ENCODE measurements at places on chromosomes 7 and 10. TPM values are rescaled to one million over a fixed set of nuclear protein-coding genes. Genes with fewer than 3 reads are reported as not detected.

VAX1 gene
- not detected for total RNA-seq

DNA sequence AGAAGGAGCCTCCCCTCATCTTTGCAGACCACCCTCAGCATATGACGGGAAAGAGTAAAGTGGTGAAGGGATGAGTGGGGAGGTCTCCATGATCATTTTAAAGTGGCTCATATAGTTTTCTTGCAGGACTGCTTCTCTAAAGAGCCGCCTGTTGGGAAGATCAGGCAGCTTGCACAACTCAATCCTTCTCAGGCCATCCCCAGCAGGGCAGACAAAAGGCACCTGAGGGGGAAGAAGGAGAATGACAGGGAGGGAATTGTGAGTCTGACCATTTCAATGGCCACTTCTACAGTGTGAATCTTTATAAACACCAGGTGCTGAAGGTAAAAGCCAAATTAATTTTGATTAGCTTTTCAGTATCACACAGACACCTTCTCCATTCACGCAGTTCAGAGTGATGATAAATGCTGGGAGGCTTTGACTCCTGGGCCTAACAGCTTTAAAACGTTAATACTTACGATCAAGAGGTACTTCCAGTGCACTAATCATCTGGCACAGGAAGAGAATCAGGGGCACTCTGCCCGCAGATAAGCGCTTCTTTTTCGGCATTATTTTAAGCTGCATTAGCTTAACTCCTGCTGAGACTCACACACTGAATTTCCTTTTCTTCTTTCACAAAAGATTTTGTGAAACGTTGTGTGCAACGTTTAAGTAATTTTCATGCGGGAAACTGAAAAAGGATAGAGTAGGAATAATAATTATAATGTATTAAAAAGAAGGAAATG lies 109.5 kb upstream of the LAMB4 start:
- DNase-seq = no peak

DNA sequence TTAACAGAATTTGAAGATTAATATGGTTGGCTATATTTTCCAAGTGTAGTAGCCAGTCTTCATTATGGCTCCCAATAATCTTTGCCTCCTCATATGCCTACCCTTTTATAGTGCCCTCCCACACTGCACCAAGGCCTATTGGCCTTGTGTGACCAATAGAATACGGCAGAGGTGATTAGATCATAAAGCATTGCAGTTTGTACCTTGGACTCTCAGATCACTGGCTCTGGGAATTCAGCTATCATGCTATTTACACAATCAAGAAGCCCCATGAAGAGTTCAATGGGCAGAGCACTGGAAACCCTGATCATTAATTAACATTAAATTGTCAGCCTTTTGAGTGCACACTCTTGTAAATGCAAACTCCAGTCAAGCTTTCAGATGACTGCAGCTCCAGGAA lies 154.5 kb upstream of the MAGI2 start:
- DNase-seq = no peak

GRCh38 chr10:90018819-90019218 lies 317.4 kb downstream of the KIF20B start:
- no peak for DNase-seq

- no peak for DNase-seq
Observed at GRCh38 chr7:142792593-142792992, 21.8 kb downstream of the PRSS2 start.

- no peak for DNase-seq
Observed at GRCh38 chr10:102628451-102628911, 15.8 kb upstream of the TRIM8 start.

GRCh38 chr10:93671042-93671441 lies 31.4 kb downstream of the FRA10AC1 start:
- DNase-seq = no peak

- no peak for DNase-seq
Observed at GRCh38 chr10:59225211-59225610, 48.8 kb downstream of the PHYHIPL start.

- no peak for DNase-seq
Observed at GRCh38 chr10:89279421-89279869, 22.4 kb upstream of the IFIT2 start.

DNA sequence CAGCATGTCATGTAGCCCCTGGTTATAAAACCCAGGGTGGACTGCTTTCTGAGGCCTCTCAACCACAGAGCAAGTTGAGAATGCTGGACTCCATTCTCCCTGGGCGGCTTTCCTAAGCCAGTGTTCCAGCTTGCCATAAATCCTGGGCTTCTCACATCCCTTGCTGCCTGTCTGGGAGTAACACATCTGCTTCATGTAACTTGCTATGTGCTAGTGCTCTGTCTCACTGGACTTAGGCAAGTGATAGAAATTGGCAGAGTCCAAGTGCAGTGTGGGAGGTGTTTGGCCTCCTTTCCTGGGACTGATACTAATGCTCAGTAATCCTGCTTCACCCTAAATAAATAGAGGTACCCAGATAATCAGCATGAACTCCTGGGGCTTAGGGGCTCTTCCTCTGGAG lies 277.1 kb upstream of the POM121L12 start:
- no peak for DNase-seq

PIP gene
- not detected for total RNA-seq

DNA sequence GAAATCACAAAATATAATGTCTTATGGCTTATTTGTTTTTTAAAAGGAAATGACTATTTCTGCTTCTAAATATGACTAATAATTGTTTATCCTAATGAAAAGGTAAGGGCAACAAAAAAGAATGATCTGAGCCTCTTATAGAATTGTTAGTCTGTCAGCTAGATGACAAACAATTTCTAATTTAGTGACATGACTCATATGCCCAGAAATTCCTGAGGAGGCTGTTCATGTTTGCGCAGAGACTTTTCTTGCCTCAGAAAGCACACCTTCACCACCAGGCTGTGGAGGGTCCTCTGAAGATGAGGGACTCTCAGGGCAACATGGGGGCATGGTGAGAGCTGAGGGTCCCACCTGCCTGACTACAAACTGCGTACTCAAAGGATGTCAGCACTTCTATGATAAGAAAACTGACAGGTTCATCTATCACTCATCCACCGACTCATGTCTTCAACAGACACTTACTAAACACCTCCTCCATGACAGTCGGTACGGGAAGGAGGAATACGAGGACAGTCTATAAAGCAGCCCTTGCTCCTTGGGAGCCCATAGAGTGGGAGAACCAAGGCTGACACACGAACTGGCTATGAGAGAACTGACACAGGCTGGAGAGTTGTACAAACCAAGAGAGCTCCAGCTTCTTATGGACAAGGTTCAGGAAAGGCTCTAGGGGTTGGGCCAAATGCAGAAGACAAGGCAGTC lies 102.0 kb downstream of the PKD1L1 start:
- no peak for DNase-seq

BHLHA15 gene
- total RNA-seq = not detected

DNA sequence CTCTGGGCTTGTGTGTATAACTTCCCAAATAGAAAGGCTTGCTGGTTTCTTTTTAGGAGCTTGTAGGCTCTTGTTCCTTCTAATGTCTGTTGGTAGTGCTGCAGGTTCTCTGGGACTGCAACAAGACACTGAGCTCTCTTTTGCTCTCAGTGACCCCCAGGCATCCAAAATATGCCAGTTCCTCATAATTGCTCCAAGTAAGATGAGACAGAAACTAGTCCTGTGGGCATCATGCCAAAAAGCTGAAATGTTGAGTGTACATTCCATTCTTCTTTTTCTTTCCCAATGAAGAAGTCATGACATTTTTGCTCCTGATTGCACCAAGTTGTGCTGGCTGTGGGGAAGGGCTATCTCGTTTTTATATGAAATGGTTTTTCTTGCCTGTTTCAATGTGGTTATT lies 7.1 kb upstream of the BTBD16 start:
- DNase-seq = no peak

Data from T-helper 17 cell (primary cell).